Anterior cingulate cortex (tissue), 58 donors: ENCODE measurements at places on chromosomes 7 and 10.

- no peak for DNase-seq
These were observed 94.2 kb downstream of the EBF3 start for GRCh38 chr10:129869596-129870473.

DNA sequence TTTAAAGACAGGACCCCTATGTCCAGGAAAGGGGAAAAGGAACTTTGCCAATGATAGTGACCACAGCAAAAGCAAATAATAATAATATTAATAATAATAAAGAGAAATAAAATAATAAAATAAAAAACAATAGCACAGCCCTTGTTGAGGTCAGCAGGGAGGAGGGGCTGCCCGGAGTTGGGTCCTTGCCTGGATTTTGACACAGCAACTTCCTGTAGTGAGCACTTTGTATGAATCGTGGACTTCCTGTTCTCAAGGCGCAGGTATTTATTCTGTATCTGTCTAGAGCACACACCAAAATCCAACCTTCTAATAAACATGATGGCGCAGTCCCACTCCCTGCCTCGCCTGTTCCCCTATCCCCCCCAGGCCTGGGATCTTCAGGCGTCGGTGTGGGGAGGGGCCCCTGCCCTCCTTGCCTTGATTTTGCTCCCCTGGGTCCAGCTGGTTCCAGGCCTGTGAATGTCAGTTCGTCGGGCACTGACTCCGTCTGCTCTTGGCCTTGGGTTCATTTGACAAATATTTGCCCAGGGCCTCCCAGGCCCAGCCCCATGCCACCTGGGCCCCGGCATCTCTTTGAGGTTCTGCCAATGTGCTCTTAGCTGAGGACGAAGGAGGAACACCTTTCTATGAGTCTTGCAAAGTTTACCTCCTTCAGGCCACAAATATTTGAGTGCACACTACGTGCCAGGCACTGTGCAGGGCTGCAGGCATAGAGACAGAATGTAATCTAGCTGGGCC lies 13.9 kb downstream of the TRIM8 start:
- DNase-seq, result no peak

GRCh38 chr10:76695069-76695468 lies 942.5 kb downstream of the KCNMA1 start:
- DNase-seq, result no peak

- DNase-seq, result no peak
These were observed 277.6 kb downstream of the KCND2 start for GRCh38 chr7:120550494-120551048.

DNA sequence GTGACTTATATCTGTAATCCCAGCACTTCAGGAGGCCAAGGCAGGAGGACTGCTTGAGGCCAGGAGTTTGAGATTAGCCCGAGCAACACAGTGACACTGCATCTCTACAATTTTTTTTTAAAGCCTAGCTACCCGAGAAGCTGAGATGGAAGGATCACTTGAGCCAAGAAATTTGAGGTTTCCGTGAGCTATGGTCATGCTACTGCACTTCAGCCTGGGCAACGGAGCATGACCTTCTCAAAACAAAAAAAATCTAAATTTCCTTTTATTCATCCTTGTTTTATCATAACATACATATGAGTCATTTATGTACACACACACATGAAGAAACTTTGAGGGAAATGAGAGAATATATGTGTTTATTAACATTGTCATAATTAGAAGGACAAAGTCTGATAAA lies 277.5 kb upstream of the MAGI2 start:
- DNase-seq, result no peak

- no peak for DNase-seq
These were observed 53.7 kb downstream of the C1GALT1 start for GRCh38 chr7:7236041-7236440.

GRCh38 chr7:90877201-90877600 lies 281.1 kb downstream of the CDK14 start:
- no peak for DNase-seq

DNA sequence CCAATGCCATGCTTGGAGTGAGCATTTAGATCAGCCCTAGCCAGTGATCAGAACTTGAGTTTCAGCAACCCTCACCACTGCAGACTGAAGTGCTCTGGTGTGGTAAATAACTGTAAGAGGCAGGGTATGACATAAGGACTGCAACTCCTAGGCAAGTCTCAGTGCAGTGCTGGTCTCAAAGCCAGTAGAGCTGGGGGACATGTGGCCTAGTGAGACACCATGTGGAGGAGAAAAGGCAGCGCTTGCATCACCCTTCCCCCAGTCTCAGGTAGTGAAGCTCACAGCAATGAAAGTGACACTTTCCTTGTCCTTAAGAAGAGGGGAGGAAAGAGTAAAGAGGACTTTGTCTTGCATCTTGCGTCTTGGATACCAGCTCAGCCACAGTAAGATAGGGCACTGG lies 386.8 kb upstream of the POT1 start:
- no peak for DNase-seq
